Activated T-cell treated with anti-CD3 and anti-CD28 coated beads, Interleukin-2, amount 50 U/mL, for 24 hours (primary cell): ENCODE measurements at places on chromosomes 11 and 22.

DNA sequence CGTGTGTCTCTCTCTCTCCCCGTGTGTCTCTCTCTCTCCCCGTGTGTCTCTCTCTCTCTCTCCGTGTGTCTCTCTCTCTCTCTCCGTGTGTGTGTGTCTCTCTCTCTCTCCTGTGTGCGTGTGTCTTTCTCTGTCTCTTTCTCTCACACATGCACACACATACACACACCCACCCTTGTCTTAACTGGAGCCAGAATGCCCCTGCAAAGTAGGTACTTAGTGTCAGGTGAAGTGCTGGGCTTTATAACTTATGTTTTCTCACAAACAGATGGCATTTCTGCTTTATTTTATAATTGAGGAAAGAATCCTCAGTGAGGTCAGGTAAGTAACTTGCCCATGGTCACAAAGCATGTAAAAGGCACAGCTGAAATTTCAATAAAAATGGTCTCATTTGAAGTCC is 106.0 kb downstream of the CSNK2A3 start:
- no peak for DNase-seq

DNA sequence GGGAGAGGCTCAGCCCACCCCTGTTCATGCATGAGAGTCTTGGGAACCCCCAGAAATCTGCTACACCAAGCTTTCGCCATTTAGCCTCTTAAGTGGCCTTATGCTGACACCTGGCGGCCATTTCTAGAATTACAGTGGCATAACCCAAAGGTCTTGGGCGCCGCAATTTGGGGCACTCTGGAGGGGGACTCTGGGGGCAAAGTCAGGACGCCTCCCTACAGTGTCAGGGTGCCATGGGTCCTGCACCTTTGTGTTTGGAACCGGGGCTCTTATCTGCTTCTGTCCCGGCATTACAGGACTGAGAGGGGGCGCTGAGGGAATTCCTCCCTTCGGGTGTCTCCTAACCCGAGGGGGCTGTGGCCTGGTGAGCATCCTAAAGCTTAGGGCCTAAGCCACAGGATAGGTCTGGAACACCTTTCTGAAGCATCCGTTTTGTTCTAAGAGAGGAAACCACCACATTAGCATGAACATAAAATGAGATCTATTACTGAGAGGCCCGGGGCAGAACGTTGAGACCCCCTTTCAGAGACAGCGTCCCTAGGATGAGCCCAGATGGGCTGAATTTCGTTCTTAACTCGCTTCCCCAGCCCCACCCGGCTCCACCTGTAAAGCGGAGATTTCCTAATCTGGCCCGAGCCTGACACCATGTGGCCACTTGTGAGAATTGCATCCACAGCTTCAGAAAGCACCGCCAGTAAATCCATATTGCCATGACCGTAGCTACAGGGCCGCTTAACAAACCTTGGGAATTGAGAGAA is 9.3 kb downstream of the INS start:
- peak; percentile 85 for DNase-seq

DNA sequence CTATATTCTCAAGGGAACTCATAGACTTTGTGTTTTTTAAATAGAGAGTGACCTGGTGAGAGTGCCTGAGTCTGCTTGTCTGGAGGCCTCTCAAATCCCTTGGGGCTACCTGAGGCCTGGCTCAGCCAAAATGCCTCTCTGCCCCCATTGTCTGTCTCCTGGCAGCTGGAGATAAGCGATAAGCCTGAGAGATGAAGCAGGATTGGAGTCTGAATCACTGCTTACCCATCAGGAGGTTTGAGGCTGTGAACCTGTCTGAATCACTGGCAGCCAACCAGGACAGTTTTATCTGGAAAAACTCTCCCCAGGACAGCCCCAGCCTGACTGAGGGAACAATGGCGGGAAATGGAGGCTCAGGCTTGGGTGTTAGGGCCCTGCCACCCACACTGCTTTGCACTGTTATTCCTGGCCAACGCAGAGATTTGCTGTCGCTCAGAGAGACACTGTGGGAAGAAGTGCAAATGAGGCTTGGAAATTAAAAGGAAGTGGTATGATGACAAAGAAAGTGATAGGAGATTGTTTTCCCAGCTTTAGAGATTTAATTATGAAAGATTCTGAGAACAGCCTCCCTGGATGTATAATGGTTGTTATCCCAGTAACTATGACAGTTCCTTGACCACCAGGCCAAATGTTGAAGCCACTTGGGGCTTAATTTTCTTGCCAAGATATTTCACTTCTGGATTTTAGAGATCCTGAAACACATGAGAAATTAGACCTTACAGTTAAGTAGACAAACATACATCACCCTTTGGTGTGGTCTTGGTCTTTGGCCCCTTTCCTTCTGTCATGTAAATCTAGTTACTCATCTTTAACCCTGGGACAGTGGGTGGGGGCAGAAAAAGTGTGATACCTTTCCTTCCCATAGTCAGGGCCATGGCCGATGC is 102.1 kb downstream of the RASSF10 start:
- DNase-seq, result no peak

DNA sequence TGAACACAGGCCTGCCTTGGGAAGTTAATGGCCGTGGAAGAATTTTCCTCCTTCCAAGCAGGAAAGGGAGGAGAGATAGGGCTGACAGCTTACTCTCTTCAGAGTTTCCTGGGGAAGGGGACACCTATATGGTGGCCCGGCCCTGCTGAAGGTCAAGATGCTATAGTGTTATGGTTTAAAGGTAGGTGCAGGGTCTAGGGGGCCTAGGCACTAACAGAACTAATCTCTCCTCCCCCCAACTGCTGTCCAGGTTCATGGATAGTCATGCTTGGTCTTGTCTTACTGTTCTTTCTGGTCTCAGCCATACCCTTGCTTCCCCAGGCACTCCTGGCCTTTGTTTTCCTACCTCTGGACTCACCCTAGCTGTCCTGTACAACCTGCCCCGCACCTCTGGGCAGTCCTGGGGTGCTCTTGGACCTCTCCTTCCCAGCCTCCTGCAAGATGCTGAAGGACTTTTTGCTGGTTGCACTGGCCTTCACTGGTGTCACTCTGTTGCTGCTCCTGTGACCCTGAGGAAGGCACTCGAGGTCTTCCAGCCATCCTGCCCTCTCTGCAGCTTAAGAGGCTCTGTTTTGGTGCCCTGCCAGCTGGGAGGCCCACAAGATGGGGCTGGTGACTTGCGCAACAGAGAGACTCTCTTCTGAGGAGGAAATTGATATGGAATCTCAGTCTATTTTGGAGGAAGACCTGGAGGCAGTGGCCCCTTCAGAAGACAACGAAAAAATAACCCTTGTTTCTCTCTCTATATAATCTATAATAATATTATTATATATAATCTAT is 17.9 kb downstream of the SEC14L3 start:
- DNase-seq, result no peak

DNA sequence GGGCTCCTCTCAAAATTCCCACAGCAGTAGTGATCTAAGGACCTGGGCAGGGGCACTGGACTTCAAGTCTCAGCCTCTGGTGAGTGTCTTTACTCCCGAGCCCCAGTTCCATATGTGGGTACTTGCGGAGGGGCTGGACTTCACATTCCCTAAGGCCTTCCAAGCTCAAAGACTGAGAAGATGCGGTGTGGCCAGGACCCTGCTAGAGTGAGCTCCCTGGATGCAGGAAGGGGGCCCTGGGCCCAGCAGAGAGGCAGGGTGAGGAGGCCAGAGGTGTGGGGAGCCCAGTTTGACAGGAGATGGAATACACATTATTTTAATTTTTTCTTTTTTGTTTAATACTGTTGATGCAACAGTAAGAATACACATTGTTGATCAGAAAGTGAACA is 83.7 kb downstream of the IGLL1 start:
- DNase-seq, result peak; percentile 23

GRCh38 chr11:77094841-77095365 is 7.7 kb upstream of the OMP start:
- no peak for DNase-seq

- no peak for DNase-seq
Observed at GRCh38 chr22:27986459-27986858, 67.4 kb upstream of the PITPNB start.

DNA sequence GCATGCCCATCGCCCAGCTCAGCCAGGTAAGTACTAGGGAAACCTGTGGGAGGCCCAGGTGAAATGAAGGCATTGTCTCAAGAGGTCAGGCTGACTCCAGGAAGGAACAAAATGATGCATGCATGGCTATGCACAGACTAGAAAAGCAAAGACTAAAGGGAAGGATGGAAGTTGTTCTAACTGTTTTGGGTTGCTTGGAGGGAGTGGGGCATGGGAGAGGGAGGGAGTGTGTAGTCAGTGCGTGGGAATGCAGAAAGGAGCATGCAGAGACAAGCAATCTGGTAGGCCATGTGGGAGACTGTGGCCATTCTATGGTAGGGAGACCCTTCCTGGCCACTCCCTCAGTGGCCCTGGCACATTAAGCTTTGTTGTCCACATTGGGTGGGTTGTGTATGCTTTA is 2.9 kb downstream of the MICAL3 start:
- no peak for DNase-seq

GRCh38 chr11:77144857-77145428 is 16.9 kb downstream of the MYO7A start:
- no peak for DNase-seq

DNA sequence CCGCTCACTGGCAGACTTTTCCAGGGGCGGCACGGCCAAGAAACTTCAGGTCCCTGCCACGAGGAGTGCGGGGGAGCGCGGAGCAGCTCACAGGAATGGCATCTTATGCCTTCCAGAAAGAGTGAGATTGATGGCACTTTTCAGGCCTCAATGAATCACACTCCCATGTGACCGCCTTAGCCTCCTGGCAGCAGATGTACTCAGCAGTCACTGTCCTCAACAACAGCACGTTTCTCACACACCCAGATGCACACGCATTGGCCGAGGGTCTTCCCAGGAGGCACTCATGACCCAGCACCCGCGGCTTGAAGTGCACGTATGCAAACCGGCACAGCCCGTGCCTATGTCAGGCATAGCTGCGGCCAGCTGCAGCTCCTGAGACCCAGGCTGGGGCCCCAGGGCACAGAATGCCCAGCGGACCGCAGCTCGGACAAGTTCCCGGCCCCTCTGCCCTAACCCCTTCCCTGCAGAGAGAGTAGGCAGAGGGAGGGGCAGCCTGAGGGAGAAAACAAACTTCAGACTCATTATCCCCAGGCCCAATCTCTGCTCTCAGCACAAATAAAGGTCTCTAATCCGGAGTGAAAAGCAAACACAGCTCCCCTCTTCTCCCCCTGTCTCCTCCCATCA is 48.3 kb downstream of the RPUSD4 start:
- DNase-seq, result no peak

- DNase-seq, result peak; percentile 91
Observed at GRCh38 chr11:117946842-117947526, 17.8 kb upstream of the TMPRSS13 start.

DNA sequence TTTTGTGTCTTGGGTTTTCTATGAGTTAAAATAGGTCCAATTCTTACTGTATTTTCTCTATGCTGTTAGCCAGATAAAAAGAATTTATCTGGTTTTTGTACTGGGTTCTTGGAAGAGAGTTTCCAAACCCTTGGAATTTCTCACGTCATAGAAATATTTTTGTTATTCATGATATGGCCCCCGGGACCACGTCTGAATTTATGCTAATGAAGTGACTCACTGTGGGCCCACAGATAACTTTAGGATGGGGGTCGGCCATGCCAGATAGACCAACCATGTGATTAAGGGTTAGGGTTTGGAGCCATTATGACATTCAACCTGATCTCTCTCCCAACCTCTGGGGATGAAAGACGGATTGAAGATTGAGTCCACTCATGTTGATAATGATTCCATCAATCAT is 35.6 kb upstream of the DDI1 start:
- no peak for DNase-seq

GRCh38 chr22:33875316-33875715 is 45.0 kb downstream of the LARGE1 start:
- DNase-seq, result no peak

DNA sequence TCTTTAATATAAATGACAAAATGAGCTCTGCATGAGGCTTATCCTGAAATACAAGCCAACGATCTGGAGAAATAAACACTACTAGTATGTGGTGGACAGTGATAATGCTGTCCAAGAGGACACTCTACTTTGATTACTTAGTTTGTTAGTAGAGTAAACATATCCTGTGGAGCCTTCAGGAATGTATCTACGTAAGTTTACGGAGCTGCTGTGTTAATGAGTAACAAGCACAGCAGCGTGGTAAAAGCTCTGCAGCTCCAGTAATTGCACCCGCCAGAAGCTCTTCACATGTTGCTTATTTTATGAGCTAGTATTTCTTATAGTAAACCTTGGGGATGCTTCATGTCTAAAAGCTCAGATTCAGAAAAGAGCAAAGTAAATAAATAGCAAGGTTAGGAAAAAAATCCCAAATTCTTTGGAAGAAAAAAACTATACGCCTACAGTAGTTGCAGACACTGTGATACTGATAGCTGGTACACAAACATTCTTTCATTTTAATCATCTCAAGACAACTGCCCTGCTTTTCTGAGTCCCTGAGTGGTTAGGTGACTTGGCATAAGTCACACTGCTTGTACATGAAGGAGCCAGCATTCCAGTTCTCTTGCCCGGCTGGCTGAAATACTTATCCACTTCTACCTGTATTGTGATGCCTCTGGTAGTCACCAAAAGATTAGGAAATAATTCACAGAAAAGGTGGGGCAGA is 32.7 kb upstream of the CCDC34 start:
- DNase-seq, result no peak

- DNase-seq, result no peak
Observed at GRCh38 chr22:29821291-29822016, 16.6 kb downstream of the ASCC2 start.

- no peak for DNase-seq
Observed at GRCh38 chr11:132564091-132564885, 968.0 kb downstream of the OPCML start.

- no peak for DNase-seq
Observed at GRCh38 chr11:368414-369335, 624 bp upstream of the B4GALNT4 start.

DNA sequence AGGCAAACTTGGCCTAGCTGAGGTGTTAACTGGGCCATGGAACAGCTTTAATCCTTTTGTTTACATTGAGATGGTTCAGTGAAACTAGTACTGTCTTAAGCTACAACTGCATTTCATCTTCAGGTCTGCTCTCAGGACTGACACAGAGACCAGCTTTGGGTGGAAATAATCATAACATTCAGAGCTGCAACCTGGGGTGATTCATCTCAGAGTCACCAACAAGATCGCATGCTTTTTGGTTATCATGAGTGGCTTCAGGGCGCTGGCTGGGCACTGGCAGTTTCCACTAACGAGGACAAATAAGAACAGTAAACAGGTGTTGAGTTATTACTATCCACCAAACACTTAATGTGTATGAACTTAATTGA is 60.9 kb upstream of the PAX6 start:
- DNase-seq, result no peak
